Stimulated activated CD8-positive, alpha-beta memory T cell treated with anti-CD3 and anti-CD28 coated beads, Interleukin-12 subunit alpha, Interleukin-12 subunit beta, amount 100 ng/mL, for 1 hour (primary cell): ENCODE measurements at places on chromosomes 5 and 9.

DNA sequence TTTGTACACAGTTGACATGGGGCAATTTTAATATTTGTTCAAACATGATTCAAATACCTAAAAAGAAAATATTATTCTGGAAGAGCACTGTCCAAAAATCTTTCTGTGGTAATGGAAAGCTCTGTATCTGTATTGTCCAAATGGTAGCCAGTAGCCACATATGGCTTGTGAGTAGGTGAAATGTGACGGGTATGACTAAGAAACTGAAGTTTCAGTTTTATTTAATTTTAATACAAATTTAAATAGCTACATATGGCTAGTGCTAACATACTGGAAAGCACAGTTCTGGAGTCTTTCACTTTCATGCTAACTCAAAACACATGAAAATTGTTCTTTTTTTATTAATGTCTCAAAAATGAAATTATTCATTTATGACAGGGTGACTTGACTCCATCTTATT, 132.6 kb downstream of the PLK2 start:
- DNase-seq: no peak

DNA sequence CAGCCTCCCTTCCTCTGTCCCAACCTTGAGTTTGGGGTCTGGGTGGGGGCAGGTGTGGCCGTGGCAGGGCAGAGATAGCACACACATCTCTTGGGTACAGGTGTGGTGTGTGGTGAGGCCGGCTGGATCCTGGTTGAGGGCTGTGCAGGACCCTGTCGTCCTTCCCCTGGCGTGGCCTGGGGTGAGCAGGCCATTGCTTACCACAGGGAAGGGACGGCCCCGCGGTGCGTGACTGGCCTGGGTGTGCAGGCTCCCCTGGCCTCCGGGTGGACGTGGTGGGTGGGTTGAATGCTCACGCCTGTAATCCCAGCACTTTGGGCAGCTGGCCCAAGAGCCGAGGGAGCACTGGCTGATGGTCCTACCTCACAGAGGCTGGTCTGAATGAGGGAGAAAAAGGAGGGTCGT, 1.2 kb downstream of the ARRDC1 start:
- no peak for DNase-seq

- DNase-seq: no peak
Observed at GRCh38 chr5:97062046-97062445, 80.4 kb downstream of the LIX1 start.

- DNase-seq: no peak
Observed at GRCh38 chr9:124618476-124618875, 111.3 kb upstream of the NR5A1 start.

GRCh38 chr9:112193572-112194288, 18.6 kb upstream of the SUSD1 start:
- no peak for DNase-seq

- no peak for DNase-seq
Observed at GRCh38 chr5:23217159-23217558, 290.2 kb upstream of the PRDM9 start.

DNA sequence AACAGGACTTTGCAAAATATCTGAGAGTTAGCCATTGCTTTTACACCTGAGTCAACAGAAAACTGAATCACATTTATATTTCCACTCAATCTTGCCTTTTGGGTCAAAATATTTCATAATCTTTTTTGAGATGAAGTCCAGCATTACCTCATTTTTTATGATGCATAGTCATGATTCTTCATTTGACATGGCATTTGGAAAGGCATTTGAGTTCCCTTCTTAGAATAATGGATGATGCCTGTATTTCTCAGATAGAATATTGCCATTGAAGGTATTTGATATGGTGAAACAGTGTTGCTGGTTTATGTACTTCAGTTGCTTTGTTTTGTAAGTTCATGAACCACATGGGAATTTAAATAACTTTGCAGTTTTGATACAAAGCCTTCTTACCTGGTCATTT, 180.4 kb downstream of the PRR16 start:
- DNase-seq: no peak

DNA sequence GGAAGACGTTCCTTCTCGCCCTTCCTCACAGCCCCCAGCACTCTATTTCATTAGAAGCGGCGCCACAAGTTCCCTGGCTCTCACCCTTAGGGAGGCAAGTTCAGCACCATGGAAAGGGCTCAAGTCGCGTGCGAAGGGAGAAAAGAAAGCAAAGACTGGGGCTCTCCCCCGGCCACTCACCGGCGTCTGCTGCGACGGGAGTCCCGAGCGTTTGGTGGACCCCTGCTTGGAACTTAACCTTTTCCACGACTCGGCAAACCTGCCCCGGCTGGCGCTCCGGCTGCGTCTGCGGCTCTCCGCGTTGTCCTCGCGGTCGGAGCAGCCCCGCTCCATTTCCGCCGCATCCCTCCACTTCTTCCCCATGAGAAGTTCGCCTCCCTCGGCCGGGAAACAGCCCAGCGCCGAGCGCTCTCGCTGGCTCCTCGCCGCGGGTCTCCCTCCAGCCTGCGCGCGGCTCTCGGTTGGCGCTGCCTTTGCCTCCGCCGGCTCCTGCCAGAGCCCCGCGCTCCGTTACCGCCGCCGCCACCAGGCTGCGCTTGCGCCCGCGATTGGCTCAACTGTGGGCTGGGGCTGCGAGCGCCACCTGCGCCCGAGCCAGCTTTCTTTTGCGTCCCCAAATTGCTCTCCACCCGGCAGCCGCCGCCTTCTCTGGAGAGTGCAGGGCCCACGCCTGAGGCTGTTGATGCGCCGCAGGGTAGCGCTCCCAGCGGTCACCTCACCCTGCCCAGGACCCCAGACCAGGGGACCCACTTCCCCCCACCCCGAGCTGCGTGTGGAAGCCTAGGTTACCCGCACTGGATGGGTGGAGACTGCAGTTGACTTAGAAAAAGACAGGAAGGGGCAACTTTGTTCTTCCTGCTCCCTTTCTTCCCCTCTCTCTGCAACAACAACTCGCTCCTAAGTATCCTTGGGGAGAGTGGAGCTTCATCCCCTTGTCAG, 321.6 kb downstream of the CEMIP2 start:
- no peak for DNase-seq

GRCh38 chr9:89978185-89978584, 373.4 kb downstream of the GADD45G start:
- DNase-seq: no peak

DNA sequence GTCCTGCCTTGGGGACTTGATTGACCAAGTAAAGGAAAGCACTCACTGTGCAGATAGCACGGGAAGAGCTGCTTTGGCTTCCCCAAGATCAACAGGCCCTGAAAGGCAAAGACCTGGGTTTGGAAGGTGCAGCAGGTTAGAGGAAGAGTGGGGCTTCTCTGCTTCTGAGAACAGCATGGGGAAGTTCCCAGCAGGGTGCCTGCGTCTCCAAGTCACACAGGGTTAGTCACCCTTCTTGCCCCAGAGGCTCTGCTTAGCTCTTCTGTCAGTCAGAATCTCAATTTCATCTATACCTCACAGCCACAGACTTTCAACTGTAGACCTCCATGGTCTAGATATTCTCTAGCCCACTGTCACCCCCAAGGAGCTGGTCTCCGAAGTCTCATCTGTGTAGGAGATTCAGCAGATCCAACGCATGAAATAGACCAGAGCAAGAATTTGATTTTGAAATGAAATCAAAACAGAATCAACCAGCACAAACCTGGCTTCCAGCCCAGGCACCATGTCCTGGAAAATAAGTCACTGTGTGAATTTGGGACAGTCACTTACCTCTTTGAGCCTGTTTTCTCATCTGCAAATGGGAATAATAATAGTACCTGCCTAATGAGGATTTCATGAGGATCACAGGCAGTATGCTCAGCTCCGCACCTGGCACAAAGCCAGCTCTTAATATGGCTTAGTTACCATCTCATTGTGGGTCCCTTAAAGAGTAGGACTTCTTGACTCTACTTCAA, 64.0 kb downstream of the SFXN1 start:
- no peak for DNase-seq

DNA sequence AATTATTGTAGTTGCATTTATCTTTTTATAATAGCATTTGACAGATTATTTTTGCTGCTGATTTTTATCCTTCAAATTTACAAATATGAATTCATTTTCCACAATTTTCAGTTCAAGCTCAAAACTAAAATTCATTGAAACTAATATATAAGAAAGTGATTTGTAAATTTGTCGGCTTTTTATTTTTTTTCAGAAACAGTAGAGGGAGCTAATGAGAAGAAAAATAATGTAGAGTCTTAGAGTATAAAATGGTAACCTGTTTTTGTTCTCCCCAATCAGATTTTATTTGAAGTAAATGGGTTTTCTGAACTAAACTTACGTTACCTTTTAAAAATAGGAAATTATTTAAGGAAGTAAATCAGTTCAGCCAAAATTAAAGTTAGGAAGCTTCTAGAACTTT, 19.2 kb downstream of the PRRC1 start:
- no peak for DNase-seq

DNA sequence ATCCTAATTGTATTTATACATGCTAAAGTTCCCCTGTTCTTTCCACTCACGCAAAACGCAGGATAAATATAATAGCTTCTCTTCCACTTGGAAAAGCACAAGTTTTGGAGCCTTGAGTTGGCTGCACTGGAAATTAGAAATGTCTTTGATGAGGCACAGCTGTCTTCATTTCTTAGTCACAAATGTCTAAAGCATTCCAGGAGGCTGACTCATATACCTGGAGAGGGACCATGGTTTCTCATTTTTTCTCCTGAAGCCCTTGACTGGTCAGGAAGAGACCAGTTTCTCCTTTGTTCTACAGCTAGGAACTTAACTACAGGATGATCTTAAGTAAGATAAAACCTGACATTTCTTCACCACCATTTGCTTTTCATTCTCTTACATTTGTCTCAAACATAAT, 16.2 kb downstream of the MTX3 start:
- no peak for DNase-seq

DNA sequence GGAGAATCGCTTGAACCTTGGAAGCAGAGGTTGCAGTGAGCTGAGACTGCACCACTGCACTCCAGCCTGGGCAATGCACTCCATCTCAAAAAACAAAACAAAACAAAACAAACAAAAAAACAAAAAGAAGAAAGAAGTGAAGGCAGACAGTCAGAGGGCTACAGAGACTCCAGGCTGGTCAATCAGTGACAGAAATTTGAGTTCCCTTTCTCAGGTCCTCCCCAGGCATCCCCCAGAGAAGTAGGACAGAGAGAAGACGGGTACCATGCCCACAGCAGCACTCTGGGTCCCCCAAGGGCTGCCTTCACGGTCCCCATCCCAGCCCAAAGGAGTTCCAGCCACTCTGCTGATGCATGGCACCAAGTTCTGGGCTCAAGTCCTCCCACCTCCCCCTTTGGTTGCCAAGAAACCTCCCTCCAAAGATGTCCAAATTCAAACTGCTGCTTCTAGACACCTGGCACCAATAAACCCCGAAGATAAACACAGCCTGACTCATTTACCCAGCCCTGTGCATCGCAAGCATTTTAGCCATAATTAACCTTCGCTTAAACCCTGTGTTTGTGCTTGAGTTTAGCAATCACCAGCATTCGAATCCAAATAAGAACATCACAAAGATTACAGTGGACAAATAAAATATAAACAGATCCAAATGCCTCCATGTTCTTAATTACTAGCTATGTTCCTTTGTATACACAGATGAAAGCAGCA, 24.0 kb downstream of the SEMA4D start:
- no peak for DNase-seq

GRCh38 chr5:94793816-94794198, 175.3 kb downstream of the SLF1 start:
- DNase-seq: no peak

DNA sequence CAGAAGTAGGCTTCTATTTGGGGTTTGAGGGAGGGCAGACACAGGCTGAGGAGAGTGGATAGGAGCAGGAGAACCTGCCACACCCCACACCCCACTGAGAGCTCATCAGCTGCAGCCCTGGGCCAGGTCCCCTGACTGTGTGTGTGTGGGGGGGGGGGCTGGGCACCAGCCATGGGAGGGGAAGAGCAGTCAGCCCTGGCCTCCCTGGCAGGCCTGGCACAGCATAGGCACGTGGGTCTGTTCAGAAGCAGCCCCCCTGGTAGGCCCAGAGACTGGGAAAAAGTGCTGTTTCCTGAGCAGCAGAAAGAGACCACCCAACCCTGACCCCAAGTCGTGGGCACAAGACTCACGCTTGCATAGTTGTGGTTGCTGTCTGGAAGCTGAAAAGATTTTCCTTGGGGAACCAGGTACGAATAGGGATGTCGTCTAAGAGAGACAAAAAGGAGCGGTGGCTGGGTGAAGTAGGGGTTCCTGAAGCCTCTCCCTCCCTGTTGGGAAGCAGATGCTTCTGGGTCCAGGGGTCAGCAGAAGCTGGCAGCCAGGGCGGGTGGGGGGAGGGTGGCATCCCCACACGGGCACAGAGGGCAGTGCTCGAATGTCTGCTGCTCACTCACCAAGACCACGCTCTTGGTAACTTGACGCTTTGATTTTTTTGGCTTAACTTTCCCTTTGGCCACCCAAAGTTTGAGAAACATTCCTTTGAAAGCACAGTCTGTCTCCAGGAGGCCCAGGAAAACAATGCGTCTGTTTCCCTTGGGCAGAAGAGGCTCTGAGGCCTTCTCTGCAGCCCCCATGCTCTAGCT, 2.9 kb downstream of the NSMF start:
- no peak for DNase-seq

DNA sequence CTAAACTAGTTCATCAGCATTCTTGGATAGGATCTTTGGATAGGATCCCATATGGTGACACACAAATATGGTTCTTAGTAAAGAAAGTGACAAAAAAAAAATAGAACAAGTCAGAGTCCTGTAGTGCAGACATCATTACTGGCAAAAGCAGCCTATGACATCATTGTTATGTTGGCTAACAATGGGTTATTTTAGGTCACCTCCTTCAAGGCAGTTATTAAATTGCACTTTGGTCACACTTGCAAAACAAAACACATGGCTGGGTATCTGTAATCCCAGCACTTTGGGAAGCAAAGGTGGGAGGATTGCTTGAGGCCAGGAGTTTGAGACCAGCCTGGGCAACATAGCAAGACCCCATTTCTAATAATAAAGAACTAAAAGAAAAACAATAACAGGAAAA, 185.9 kb downstream of the KIAA0825 start:
- no peak for DNase-seq

- DNase-seq: no peak
Observed at GRCh38 chr5:178418471-178419010, 171.7 kb downstream of the COL23A1 start.
